Right lung (tissue), 10 donors: ENCODE measurements at places on chromosomes 13 and 19. TPM values are rescaled to one million over a fixed set of nuclear protein-coding genes. Genes with fewer than 3 reads are reported as not detected.

- no peak for DNase-seq
Observed at GRCh38 chr19:49999371-50000010, 25.7 kb downstream of the VRK3 start.

DNA sequence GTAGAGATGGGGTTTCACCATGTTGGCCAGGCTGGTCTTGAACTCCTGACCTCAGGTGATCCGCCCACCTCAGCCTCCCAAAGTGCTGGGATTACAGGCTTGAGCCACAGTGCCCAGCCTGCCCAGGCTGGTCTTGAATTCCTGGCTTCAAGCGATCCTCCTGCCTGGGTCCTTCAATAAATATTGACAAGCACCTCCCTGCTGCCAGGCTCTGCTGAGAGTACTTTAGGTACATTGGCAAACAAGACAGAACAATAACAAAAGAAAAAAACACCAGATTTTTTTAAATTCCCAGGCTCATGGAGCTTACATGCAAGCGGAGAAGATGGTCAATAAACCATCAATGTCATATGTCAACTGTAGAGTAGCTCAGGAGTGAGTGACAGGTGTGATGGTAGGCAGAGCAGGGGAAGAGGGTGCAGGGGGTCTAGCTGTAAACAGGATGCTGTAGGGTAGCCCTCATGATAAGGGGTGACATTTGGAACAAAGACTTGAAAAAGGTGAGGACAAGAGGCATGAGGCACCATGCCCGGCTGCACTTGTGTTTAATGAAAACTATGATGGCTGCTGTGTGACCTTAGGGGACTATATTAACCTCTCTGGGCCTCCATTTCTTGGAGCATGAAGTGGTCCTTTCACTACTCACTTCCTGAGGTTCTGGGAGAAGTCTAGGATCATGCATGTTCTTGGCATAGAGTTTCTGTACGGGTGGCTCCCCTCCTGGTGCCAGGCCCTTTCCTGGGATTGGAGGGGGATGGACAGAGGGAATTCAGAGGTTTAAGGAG lies 19.6 kb downstream of the SULT2B1 start:
- no peak for DNase-seq

Gene WIZ
- 41.7 TPM for polyA plus RNA-seq

DNA sequence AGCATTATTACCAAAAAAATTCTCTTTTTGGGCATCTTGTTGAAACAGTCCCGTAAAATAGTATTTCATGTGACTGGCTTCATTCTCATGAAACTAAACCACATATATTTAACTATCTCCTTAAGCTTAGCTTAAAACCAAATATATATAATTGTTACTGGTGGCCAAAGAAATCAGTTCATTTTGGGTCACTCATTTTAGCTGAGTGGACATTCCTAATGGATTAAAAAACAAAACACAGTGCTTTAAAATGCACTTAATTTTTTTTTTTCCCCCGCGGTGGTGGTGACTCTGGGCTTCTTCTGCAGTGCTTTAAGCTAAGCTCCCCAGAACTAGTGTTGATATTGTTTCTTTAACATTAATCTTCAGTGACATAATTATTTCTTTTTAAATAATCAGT lies 540.1 kb downstream of the GPC6 start:
- no peak for DNase-seq

Gene SERPINE3
- polyA plus RNA-seq = 0.86 TPM

- DNase-seq = no peak
Observed at GRCh38 chr13:21009036-21009435, 52.4 kb downstream of the LATS2 start.

Gene IGFL4
- 0.92 TPM for polyA plus RNA-seq

- no peak for DNase-seq
Observed at GRCh38 chr19:46841458-46842083, 9.1 kb downstream of the AP2S1 start.

DNA sequence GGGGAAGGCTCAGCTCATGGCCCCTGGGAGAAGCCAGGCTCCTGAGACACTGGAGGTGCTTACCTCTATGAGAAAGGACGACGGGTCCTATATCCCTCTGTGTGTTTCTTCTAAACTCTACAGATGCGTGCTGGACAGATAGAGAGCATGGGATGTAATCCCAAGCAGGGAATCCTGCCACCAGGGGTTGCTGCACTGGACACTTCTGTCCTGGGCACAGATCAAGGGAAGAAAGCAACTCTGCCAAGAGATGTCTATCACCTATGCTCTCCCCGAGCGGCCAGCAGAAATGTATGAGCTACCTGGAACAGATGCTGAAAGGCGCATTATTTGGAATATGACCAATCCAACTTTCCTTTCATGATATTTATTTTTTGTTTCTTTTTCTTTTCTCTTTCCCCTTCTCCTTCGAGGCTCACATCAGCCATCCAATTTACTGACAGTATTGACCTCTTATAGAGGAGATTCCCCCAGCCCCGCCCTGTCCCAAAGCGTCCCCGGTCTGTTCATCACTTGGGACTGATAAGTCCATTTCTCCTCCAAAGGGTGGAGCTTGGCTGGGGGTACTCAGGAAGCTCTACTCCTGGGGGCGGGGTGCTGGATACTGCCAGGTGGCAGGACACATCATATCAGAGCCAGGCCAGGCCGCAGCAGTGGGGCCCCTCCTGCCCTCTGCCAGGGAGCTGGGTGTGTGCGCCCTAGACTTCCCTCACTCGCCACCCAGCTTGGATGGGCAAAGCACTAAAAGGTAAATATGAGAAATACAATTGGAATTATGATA lies 34.2 kb downstream of the TSHZ3 start:
- no peak for DNase-seq

- no peak for DNase-seq
Observed at GRCh38 chr13:106756446-106756845, 188.5 kb upstream of the ARGLU1 start.

DNA sequence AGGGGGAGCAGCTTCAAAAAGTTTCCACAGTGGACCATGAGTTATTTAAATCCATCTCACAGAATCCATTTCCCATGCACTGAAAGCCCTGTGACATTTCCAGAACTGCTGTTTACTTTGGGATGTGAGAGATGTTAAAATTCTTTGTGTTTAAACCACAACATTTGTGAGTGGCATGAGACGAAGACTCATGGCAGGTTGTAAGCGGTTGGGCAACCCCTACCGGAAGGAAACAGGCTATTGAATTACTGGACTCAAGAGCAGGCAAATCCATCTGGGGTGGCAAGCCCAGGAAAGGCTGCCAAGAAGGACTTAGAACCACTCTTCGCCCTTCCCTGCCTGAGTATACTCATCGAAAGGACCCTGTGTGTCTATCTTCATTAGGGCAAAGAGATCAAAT lies 22.3 kb upstream of the CLDN10 start:
- DNase-seq = no peak

DNA sequence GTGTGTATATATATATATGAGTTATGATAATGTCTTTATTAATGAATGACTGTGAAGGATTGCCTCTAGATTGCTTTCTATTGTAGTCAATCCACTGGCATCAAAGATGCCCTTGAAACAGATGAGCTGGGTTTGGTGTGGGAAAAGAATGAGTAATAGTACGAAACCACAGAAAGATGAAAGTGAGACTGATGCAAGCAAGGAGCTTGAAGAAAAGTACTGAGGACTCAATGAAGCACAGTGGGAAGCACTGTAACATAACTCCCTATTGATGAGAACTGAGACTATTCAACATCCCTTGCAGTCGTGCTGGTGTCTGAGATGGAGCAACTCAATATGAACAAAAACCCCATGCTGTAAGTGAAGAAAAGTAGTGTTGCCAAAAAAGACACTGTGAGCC lies 1794.2 kb downstream of the SLITRK5 start:
- DNase-seq = no peak

Gene RRAS
- polyA plus RNA-seq = 20.3 TPM

DNA sequence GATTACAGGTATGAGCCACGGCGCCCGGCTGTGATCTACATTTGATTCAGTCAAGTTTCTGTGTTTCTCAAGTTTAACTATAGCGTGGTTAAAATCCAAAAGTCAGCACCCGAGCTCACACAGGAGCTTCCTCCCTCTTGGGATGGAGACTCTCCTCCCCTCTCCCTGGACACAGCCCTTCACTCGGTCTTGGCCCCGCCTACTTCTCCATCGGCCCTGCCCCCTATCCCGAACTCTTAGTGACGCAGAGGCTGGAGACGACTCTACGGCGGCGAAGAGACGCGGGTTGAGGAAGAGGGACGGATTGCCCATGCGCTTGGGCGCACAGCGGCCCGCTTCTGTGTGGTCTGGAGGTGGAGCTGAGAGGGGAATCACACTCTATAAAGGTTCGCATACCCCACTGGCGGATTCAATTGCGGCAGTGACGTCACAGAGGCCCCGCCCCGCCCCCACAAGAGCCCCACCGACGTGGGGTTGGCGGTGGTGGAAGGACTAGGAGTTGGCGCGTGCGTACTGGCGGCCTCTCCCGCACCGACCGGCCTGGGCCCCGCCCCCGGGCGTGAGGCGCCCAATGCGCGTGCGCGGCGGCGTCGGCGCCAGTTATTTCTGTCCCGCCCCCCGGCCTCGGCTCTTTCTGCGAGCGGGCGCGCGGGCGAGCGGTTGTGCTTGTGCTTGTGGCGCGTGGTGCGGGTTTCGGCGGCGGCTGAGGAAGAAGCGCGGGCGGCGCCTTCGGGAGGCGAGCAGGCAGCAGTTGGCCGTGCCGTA lies at the start of gene TRIM28:
TSS of gene TRIM28 (plus strand) at position 239 of the 765 bp plus-strand sequence. CDS start 694 bp downstream, outside the sequence.
- DNase-seq = peak; percentile 99

Gene PTOV1
- polyA plus RNA-seq = 317 TPM

Gene ZNF28
- 16.6 TPM for polyA plus RNA-seq

Gene COX7A1
- polyA plus RNA-seq = 37.3 TPM

DNA sequence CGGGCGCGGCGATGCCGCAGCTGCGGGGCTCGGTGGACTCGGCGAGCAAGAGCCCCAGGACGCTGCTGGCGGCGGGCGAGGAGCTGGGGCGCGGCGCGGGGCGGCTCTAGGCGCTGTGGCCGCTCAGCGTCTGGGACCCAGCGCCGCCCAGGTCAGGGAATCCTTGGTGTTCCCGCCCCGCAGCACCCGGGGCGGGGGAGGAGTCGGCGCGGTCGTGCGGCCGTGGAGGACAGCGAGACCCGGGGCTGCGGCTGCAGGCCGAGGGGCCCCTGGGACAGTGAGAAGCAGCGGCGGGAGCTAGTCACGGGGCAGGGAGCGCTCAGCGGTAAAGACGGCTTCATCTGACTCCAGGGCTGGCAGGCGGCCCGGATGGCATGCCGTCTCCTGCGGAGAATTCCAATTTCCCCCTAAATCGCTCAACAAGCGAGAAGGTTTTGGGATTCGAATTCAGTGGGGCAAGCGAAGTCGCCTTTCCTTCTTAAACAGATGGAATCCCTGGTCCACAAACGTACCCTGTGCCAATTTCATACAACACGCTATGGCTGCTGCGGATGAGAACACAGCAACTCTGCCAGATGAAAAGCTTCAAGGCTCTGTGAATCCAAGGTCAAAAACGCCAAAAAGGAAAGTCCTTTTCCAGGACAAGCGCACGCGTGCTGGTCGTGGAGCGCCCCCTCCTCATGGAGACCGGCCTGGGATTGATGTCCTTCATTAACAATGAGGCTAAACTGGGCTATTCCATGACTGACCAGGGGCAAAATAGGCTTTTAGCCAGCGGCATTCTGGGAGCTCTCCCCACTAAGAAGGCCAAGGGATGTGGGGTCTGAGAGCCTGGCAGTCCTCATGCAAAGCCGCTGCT lies 4.2 kb upstream of the ZSCAN4 start:
- DNase-seq = peak; percentile 73

Gene MYBPC2
- 0.34 TPM for polyA plus RNA-seq

Gene PTH2
- polyA plus RNA-seq = not detected

- DNase-seq = no peak
Observed at GRCh38 chr13:22773465-22773864, 407.3 kb upstream of the SGCG start.

DNA sequence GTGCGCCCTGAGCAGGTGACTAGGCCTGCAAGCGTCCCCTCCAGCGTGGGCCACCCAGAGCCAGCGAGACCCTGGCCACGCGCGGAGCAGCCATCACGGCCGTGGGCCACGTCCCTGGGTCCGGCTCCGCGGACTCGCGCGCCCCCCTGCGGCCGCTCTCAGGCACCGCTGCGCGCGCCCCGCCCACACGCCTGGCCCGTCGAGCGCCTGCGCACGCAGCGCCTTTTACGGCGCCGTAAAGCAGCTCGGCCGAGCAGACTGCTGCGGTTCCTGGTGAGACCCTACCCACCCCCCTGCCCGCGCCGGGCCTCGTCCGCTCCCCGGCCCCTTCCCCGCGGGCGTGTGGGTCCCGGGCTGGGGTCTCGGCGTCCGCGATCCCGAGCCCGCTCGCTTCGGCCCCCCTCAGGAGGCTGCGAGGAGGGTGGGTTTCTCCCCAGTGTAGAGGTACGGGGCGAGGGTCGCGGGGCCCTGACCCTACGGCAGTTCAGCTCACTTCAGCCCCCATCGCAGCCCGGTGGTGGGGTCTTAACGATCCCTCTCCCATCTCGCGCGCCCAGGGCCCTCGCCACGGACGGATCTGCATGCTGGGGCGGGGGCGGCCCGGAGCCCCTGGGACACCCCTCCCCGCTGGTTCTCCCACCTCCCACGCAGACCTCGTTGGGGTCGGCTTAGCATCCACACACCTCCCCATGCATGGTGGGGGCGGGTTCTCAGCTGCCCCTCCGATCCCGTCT lies at the start of gene TRAPPC5:
TSS of gene TRAPPC5 (plus strand) at position 228 of the 734 bp plus-strand sequence. CDS start 1,421 bp downstream, outside the sequence.
- peak; percentile 89 for DNase-seq

Gene RASIP1
- polyA plus RNA-seq = 29.8 TPM

- peak; percentile 84 for DNase-seq
Observed at GRCh38 chr19:4909897-4910593, 744 bp downstream of the UHRF1 start.
